ENCODE measurements at places on chromosomes 12 and 14.
A peak's percentile ranks its signal among the peaks of the same experiment; 100 is the strongest.

DNA sequence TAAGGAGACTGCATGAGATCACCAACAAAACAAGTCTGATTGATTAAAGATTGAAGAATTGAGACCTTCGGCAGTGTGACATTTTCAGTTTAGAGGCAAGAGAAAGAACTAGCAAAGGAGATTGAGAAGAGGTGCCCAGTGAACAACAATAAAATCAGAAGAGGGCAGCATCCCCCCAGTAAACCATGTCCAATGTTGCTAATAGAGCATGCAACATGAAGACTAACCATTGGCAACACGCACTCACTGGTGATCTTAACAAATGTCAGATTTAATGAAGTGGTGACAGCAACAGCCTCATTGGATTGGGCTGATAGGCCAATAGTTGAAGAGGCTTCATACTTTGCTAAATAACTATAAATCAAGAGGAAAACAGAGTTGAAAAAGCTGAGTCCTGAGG lies 20.7 kb upstream of the TAS2R14 start:
- DNase-seq = no peak

DNA sequence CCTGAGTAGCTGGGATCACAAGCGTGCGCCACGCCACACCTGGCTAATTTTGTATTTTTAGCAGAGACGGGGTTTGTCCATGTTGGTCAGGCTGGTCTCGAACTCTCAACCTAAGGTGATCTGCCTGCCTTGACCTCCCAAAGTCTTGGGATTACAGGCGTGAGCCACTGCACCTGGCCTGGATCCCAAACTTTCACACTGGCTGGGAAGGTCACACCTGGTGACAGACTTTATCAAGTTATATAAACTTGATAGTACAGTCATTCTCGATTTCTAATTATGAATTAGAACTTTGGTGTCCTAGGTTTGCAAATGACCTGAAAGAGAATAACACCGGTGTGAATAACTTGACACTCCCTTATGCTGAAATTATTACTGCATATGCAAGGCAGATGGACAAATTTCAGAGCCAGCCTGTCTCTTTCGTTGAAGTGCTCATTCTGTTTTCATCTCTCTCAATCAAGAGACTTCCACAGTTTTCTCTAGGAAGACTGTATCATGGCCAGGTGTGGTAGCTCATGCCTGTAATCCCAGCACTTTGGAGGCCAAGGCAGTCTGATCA lies 5.9 kb downstream of the PLBD1 start:
- no peak for DNase-seq

DNA sequence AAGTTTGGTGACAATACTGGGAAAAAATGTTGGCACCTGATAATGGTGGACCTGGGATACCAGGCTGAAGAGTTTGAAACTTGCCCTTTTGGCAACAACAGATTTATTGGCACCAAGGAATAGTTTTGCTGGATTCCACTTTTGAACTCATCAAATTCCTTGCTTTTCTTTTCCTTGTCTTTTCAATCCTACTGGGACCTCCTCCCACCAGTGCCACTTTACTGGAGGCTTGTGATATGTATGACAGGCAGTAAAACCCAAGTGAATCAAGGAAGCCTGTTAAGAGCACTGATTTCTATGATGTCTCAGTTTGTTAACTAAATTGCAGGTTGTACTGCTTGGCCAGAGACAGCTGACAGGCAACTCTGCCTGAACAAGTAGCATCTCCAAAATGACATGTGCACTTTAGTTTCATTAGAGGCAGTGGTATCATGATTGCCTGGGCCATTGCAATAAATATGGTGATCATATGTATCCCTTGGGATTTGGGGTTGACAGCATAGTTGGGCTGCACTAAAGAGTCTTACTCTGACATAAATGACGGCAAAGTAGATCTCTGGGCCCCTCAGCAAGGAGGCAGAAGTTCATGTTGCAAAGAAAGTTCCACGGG lies 565.4 kb downstream of the DIO2 start:
- no peak for DNase-seq

DNA sequence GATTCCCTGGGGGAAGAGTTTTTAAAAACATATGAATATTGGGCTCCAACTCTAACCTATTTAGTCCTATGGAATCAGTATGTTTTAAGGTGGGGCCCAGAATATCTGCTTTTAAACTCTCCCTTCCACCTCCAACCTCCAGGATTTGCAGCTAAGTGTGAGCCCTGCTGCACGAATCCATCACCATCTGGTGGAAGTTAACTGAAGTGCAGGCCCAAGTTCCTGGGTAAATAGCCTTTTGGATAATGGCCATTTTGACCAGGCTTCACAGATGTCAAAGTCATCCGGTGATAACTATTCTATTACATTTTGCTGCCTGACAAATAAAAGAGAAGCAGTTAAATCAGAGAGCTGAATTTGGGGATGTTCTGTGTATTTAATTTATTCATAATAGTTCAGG lies 58.1 kb upstream of the RMST start:
- peak; percentile 53 for DNase-seq

- DNase-seq = no peak
These were observed 127.4 kb downstream of the PIWIL1 start for GRCh38 chr12:130465046-130465445.

DNA sequence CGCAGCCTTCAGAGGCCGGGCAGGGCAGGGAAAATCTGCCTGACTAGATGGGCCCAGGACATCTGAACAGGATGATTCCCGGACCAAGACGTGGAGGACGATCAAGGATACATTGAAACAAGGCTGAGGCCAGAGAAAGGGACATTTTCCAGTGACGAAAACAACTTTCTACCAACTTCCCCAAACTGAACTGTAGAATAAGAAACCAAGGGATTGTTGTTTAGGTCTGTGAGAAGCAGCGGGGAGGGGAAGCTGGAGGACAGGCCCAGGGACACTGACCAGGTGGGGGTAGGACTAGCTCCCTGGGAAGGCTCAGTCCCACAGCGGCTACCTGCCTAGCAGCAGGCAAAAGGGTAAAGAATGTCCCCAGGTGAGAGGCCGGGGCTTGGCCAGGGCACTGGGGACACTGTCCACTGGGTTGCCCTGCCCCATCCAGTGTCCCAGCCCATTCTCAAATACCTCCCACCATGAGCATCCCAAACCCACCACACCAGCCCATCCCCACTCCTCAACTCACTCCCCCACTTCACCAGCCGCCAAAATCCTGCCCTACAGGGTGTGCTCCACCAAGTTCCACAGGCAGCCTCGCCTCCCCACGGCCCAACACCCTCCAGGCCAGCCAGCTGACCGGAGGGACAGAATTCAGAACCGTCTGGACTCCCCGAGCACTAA lies 995 bp downstream of the TNFRSF1A start:
- no peak for DNase-seq

DNA sequence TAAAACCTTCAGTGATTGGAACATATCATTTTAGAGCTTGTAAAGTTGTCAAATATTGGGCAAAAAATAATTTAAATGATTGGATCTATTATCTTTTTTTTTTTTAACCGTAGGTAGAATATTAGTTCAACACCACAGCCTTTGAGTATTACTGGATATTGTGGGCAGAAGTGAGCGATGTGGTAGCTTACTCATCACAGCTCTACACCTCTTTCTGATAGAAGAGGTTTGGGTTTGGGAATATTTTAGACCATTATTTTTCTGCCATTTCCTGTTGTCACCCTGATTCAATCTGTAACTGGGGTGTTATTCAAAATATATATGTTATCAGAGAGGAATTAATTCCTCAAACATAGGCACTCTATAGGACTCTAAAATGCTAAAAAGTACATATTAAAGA lies 34.8 kb upstream of the SLC38A2 start:
- DNase-seq = no peak

GRCh38 chr12:113456761-113457160 lies 14.9 kb downstream of the LHX5 start:
- no peak for DNase-seq

- DNase-seq = no peak
These were observed 16.2 kb downstream of the PYGL start for GRCh38 chr14:50928002-50928635.

GRCh38 chr12:131346555-131347344 lies 364.1 kb upstream of the SFSWAP start:
- no peak for DNase-seq

DNA sequence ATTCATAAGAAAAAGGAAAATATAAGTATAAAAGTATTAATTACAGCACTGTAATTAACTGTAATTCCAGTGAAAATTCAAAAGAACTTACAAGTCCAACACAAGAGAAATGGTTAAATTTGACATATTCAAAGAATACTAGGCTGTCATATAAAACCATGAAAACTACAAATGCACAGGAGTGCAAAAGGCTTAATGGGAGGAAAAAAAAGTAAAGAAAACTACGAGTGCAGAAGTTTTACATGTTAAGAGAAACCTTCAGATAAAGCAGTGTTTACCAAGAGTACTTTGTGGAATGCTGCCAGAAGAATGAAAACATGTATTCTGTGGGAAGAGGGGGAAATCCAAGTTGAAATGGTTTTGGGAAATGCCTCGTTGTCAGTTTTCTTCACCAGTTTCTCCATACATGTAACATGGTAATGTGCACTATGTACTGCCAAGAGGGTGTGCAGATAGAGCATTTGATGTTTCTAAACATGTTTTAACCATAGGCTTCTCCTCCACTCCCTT lies 9.1 kb downstream of the HEATR5A start:
- DNase-seq = no peak

DNA sequence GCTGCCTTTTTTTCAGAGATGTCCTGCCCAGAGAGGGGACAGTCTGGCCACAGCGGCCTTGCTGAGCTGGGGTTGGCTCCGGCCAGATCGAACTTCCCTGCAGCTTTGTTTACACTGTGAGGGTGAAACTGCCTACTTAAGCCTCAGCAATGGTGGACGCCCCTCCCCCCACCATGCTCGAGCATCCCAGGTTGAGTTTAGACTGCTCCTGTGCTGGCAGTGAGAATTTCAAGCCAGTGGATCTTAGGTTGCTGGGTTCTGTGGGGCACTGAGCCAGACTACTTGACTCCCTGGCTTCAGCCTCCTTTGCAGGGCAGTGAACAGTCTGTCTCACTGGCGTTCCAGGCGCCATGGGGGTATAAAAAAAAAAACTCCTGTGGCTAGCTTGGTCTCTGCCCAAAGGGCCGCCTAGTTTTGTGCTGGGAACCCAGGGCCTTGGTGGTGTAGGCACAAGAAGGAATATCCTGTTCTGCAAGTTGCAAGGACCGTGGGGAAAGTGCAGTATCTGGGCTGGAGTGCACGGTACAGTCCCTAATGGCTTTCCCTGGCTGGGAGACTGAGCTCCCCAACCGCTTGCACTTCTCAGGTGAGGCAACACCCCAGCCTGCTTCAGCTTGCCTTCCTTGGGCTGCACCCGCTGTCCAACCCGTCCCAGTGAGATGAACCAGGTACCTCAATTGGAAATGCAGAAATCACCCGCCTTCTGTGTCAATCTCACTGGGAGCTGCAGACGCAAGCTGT lies 79.1 kb downstream of the LRIG3 start:
- DNase-seq = no peak

- no peak for DNase-seq
These were observed 52.1 kb downstream of the SLC15A4 start for GRCh38 chr12:128771681-128772080.

DNA sequence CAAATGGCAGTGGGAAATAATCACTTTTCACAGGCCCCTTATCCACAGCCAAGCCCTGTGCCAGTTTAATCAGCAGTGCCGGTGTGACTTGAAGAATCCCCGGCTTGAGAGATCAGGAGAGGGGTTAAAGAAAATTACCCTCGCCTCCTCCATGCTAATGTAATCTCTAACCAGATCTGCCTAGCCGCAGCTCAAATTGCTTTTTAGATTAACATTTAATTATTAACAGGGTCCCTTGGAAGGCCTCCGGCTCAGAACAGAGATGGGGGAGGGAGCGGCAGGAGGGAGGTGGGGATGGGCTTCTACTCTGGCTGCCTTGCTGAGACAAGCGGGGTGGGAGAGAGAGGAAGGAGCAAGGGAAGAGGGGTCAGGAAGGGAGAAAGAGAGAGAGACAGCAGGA lies 24.0 kb downstream of the FAM222A start:
- DNase-seq = no peak

DNA sequence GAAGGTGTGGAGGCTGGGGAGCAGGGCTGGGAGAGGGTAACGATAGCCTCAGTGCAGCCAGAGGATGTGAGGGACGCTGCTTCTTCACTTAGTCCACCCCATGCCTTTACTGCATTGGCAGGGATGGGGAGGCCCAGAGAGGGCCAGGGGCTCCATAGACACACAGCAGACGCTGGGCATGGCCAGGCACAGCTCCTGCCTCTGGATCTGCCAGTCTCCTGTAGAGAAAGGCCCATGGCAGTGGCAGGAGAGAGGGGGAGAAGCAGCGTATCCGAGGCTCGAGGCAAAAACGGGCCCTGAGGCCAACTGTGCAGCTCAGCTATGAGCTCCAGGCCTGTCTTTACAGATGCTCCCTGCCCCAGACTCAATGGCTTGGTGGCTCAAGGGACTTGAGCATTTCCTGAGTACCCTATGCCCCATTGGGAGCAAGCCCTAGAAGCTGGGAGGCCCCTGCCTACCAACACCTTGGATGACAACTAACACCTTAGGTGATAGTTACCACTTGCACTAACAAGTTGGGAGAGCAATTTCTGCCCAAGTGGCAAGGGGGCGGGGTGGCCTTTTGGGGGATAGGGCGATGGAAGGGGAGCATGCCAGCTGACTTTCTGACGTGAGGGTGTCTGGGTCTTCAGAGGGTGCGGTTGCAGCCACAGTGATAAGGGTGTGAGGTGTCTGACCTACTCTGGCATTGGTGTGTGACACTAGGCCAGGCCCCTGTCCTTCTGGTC lies 5.0 kb upstream of the LBHD2 start:
- no peak for DNase-seq

GRCh38 chr12:27861428-27862167 lies 81.6 kb upstream of the MANSC4 start:
- no peak for DNase-seq

DNA sequence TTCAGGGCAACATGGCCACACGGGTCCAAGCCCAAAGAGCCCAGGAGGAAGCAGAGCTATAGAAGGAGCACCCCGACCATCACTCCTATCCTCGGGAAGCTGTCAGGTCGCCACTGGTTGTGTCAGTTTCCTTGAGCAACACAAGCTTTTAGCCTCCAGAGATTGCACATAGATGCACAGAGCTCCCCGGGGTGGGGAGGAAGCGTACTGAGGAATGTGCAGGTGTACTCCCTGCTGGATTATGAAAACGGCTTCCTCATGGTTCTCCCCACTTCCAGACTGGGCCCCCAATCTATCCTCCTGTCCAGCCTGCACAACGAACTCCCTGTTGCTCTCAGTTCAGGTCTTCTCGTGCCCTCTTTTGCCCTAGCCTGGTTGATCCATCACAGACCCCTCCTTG lies 30.3 kb upstream of the IRF2BPL start:
- DNase-seq = no peak

GRCh38 chr14:32408018-32408417 lies 78.9 kb downstream of the AKAP6 start:
- no peak for DNase-seq

DNA sequence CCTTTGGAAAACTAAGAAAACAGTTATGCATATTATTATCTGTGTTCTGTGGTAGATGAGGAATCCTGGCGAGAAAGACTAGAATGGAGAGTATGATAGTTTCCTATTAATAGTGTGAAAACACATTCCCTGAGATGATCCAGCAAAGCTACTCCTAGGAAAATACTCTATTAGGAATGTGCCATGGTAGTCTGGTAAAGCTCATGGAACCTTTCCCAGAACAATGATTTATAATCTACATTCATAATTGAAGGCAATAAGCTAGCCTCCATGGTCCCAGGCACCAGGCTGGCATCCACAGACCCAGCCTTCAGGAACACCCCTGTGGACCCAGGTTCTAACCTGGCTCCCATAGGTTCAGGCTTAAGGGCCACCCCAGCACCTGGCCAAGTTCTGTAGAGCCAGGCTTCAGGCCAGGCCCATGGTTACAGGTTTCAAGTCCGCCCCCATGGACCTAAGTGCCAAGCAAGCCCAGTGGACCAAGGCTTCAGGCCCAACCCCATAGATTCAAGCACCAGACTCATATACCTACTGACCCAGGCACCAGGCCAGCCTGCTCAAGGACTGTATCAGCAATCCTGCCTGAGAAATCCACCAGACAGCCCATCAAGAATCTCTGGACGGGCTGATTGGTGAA lies 72.2 kb downstream of the ITPR2 start:
- DNase-seq = no peak
